Muscle of leg (tissue), 16 donors: ENCODE measurements at places on chromosomes 5 and 9.

DNA sequence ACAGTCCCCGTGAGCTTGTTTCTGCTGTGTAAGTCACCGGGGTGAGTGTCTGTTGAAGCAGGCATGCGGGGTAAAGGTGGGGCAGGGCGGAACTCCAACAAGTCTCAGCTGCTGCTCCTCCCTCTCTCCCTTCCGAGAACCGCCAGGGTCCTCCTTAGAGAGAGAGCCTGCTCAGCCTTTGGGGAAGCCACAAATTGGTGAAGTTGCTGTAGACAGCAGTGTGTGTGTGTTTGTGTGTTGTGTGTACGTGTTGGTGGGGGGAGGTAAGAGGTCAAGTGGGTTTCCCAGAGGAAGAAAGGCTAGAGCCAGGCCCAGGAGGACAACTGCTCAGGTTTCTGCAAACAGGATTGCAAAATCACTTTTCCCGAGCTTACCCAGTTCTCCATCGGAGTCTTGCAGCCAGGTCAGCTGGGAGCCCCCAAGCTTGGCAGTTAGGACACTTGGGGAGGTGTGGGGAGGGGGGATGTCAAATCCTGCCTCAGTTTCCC is 38.9 kb upstream of the DAB2IP start:
- peak overlapping the region; percentile 77 for H3K27ac ChIP-seq
- DNase-seq, result peak; percentile 42
- peaks cover 45% of the 10 kb centered on the region for H3K4me1 ChIP-seq
- H3K36me3 ChIP-seq, result no peaks in the 10 kb centered on the region

DNA sequence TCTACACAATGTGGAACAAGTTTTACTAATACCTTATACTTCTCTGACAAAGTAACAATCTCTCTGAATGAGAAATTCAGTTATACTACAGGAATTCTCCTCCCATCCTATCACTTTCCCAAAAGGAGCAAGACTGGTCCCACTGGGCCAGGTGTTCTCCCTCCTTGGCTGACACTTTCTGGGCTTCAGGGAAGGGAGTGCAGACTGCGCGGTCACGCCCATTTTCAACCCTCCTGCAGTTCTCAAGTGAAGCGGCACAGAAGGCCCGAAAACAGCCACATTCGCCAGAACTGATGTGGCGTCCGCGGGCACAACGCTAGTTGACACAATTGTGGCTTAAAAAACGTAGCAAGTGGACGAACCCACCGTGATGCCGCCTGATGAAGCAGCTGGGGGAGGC is 603 bp downstream of the SAXO1 start:
- H3K4me3 ChIP-seq, result no peak overlapping the region
- DNase-seq, result no peak
- no peaks in the 10 kb centered on the region for H3K36me3 ChIP-seq

DNA sequence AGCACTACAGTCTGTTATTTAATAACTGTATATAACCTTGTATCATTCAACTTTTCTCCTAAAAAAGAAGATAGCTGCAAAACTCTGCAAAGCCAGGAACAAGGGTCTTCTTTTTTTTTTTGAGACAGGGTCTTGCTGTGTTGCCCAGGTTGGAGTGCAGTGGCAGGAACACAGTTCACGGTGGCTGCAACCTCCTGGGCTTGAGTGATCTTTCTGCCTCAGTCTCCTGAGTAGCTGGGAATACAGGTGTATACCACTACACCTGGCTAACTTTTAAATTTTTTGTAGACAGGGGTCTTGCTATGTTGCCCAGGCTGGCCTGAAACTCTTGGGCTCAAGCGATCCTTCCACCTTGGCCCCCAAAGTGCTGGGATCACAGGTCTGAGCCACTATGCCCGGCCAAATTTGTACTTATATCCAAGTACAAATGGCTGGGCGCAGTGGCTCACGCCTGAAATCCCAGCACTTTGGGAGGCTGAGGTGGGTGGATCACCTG is 19.2 kb downstream of the RIOK2 start:
- H3K27ac ChIP-seq, result no peak overlapping the region
- no peaks in the 10 kb centered on the region for H3K27me3 ChIP-seq
- H3K4me1 ChIP-seq, result no peaks in the 10 kb centered on the region

GRCh38 chr5:120306303-120306702 is 157.8 kb upstream of the PRR16 start:
- DNase-seq, result no peak
- H3K4me1 ChIP-seq, result no peaks in the 10 kb centered on the region
- no peak overlapping the region for H3K27ac ChIP-seq
- no peaks in the 10 kb centered on the region for H3K36me3 ChIP-seq

DNA sequence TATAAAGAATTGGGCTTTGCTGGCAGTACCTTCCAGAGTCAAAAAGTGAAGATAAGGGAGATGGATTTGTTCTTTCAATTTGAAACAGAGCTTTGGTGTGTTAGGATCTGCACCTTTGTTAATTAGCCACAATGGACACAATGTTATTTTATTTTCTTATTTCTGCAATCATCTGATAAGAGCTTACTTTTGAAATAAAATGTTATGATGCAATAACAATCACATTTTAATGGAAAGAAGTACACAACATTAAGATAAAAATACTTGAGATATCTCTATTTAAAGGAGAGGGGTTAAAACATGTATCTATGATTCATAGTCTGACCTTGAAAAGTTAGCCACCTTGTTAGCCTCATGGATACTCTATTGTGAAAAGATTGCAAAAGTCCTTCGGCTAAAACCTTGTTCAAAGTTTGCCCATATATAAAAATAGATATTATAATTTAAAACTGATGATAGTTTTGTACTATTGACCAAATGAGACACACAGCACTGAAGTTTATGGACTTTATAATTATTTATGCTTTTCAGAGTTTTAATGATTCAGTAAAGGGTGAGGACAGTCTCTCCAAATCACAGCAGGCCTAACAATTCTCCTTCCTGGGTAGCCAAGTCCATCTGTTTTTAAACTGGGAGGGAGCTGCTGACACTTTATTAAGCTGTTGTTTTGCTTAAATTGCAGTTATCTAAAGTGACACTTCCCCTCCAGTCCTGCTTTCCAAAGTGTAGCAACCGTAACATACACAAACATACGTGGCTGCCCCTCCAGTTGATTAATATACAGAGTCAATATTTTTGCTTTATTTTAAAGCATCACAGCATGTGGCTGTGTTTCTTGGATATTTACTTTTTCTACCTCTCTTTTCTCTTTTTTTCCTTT is 47.6 kb upstream of the DAP start:
- H3K4me3 ChIP-seq, result no peak overlapping the region
- no peaks in the 10 kb centered on the region for H3K27me3 ChIP-seq
- H3K4me1 ChIP-seq, result no peaks in the 10 kb centered on the region
- no peaks in the 10 kb centered on the region for H3K36me3 ChIP-seq
- H3K27ac ChIP-seq, result no peak overlapping the region
- DNase-seq, result peak; percentile 29
